IMR-90 (cell line): ENCODE measurements at places on chromosomes 11 and 22. TPM values are rescaled to one million over a fixed set of nuclear protein-coding genes. Genes with fewer than 3 reads are reported as not detected.

DNA sequence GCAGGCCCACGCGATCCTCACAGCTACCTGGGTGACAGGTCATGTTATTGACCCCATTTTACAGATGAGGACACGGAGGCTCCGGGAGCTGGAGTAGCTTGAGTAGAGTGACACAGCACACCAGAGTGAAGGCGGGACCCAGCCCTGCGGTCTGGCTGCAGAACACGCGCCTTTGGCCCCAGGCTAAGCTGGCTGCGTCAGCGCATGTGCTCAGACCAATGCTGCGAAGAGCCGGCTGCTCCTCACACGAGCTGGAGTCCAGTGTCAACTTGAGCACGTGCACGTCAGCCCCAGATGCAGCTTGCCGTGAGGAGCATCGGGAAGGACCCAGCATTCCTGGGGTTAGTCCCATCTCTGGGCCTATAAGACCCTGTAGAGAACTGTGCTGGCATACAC lies 49.9 kb downstream of the SCUBE1 start:
- H3K36me3 ChIP-seq = no peaks in the 10 kb centered on the region
- peaks cover 11% of the 10 kb centered on the region; the same call in 1 of the 2 replicates for H3K4me1 ChIP-seq
- H3K4me3 ChIP-seq = no peak overlapping the region
- no peak for DNase-seq
- peaks cover 3% of the 10 kb centered on the region; the same call in 1 of the 2 replicates for H3K27me3 ChIP-seq

DNA sequence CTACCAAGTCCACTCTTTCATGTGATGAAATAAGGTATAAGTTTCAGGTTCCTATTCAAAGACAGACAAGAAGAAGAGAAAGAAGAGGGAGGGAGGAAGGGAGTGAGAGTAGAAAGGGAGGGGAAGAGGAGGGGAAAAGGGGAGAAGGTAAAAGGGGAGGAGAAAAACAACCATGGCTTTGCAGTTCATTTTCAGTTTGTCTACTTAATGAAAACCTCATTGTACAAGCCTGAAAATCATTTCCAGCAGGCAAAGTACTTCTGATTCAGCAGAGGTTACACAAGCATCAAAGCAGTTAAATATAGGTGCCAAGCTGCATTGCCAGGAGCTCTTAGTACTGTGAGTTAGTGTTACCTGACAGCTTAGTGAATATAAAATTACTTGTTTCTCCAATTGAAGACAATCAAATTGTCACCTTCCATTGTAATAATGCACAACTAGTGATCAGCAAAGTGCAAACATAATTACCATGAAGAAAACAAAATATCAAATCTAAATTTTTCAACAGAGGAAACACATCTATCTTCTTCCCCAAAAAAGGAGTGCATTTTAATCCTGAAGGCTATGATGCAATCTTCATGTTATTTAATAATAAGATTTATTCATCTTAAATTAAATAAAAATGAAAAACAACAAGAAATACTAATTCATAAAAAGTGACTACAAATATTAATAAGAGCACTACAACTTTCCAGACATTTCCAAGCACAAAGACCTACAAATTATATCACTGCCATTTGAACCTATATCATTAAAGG lies 8.2 kb downstream of the SOX6 start:
- no peak overlapping the region for H3K27ac ChIP-seq
- H3K4me3 ChIP-seq = no peak overlapping the region
- peaks cover 3% of the 10 kb centered on the region; the same call in 1 of the 2 replicates for H3K4me1 ChIP-seq
- DNase-seq = peak; percentile 42

- peaks cover 5% of the 10 kb centered on the region for H3K4me1 ChIP-seq
- H3K27me3 ChIP-seq = peaks cover 32% of the 10 kb centered on the region
- DNase-seq = no peak
- H3K27ac ChIP-seq = no peak overlapping the region
- no peak overlapping the region for H3K4me3 ChIP-seq
Observed at GRCh38 chr11:60788401-60789125, 3.4 kb downstream of the MS4A10 start.

- H3K4me1 ChIP-seq = peaks cover 4% of the 10 kb centered on the region; the same call in 1 of the 2 replicates
- DNase-seq = peak; percentile 65
- no peak overlapping the region for H3K27ac ChIP-seq
- H3K4me3 ChIP-seq = no peak overlapping the region
- no peaks in the 10 kb centered on the region for H3K36me3 ChIP-seq
- H3K27me3 ChIP-seq = no peaks in the 10 kb centered on the region
Observed at GRCh38 chr11:11416917-11417316, 63.9 kb upstream of the CSNK2A3 start.

DNA sequence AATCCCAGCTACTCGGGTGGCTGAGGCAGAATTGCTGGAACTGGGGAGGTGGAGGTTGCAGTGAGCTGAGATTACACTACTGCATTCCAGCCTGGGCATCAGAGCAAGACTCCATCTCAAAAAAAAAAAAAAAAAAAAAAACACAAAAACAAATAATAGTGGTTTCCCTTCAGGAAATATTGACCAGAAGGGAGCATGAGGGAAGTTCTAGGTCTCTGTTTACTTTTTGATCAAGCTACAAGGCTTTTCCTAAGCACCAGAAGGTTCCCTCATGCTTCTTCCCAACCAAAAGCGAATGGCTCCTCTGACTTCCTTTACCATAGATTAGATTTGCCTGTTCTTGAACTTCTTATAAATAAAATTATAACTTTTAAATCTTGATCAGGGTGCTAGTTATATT lies 18.3 kb downstream of the MYO18B start:
- H3K36me3 ChIP-seq = no peaks in the 10 kb centered on the region
- H3K27me3 ChIP-seq = no peaks in the 10 kb centered on the region
- H3K4me1 ChIP-seq = no peaks in the 10 kb centered on the region
- no peak for DNase-seq
- H3K4me3 ChIP-seq = no peak overlapping the region

DNA sequence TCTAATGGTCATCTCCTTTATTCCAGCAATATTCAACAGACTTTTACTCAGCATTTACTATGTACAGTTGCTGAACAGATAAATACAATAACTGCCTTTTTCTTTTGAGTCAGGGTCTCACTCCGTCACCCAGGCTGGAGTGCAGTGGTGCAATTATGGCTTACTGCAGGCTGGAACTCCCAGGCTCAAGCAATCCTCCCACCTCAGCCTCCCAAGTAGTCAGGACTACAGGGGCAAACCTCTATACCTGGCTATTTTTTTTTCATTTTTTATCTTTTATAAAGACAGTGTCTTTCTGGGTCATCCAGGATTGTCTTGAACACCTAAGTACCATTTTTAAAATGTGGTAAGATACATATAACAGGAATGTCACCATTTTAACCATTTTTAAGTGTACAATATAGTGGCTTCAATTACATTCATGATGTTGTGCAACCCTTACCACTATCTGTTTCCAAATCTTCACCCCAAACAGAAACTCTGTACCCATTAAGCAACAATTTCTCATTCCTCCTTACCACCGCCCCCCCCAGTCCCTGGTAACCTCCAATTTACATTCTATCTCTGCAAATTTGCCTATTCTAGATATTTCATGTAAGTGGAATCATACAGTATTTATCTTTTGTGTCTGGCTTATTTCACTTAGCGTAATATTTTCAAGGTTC lies 67.8 kb downstream of the MIAT start:
- H3K36me3 ChIP-seq = 0 out of 2 replicates have a peak, but pooled peaks cover 1% of the 10 kb centered on the region
- H3K27ac ChIP-seq = no peak overlapping the region
- no peak overlapping the region for H3K4me3 ChIP-seq
- H3K4me1 ChIP-seq = peaks cover 5% of the 10 kb centered on the region; the same call in 1 of the 2 replicates
- no peak for DNase-seq

- no peak overlapping the region for H3K4me3 ChIP-seq
- no peaks in the 10 kb centered on the region for H3K36me3 ChIP-seq
- DNase-seq = no peak
- no peaks in the 10 kb centered on the region for H3K27me3 ChIP-seq
- H3K4me1 ChIP-seq = no peaks in the 10 kb centered on the region
- no peak overlapping the region for H3K27ac ChIP-seq
Observed at GRCh38 chr22:40703174-40703573, 23.9 kb downstream of the MCHR1 start.

DNA sequence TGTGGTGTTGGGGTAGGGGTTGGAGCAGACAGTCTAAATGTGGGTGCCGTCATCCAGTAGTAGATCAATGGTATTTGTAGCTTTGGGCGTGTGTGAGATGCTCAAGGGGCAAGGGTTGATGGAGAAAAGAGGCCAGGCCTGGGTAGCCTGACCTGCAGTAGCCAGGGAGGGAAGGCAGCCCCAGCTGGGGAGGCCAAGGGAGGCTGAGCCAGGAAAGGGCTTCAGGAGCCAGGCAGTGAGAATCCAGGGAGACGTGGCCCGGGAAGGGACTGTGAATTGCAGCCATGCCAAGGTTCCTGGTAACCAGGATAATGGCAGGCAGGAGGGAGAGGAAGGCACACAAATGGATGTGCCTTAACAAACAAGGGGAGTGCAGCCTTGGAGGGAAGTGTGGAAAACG lies 2.5 kb upstream of the DERL3 start:
- H3K4me3 ChIP-seq = no peak overlapping the region
- peaks cover 4% of the 10 kb centered on the region; the same call in 1 of the 2 replicates for H3K36me3 ChIP-seq
- H3K27me3 ChIP-seq = no peaks in the 10 kb centered on the region; the same call in 1 of the 2 replicates
- no peak overlapping the region for H3K27ac ChIP-seq
- DNase-seq = no peak

DNA sequence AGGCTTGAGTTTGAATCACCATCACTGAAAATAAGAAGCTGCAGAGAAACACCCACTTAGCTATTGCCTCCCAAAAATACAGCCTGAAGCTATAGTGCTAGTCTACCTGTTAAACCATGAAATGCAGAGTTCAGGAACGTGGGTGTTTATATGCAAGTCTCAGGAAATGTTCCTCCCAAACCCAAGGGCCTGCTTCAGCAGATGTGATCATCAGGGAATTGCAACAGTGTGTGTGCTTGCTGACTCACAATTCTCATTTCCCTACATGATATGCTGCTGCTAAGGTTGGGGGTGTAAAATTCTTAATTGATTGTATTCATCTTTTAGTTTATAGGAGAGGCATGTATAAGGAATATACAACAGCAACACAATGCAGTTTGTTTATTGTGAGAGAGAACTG lies 49.6 kb downstream of the NUP98 start:
- H3K27me3 ChIP-seq = no peaks in the 10 kb centered on the region
- peak overlapping the region; percentile 42; the same call in 1 of the 2 replicates for H3K27ac ChIP-seq
- peaks cover 3% of the 10 kb centered on the region; the same call in 1 of the 2 replicates for H3K4me1 ChIP-seq
- peaks cover 35% of the 10 kb centered on the region for H3K36me3 ChIP-seq
- H3K4me3 ChIP-seq = no peak overlapping the region

GRCh38 chr11:62556108-62556874 lies 9.7 kb upstream of the AHNAK start:
- H3K4me3 ChIP-seq = peak overlapping the region; percentile 3; the same call in 1 of the 2 replicates
- peak overlapping the region; percentile 78 for H3K27ac ChIP-seq
- H3K4me1 ChIP-seq = peaks cover 40% of the 10 kb centered on the region
- peak; percentile 95 for DNase-seq
- H3K27me3 ChIP-seq = no peaks in the 10 kb centered on the region
- H3K36me3 ChIP-seq = peaks cover 19% of the 10 kb centered on the region

DNA sequence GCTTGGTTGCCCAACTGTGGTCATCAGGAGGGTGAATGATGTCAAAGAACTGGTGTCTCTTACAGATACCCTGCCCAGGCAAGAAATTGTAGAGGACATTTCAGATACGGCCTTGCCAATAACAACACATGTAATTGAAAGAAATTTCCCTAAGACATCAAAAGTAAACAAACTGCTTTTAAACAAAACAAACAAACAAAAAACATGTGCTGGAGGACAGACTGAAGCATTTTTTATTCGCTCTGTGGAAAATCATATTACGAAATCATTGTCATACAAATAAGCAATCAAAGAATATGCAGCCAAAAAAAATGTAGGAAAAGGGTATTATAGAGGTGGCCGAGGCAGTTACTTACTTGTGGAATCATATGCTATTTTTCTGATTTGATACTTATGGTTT lies 52.1 kb upstream of the MYEOV start:
- no peak overlapping the region for H3K27ac ChIP-seq
- H3K4me3 ChIP-seq = no peak overlapping the region
- H3K4me1 ChIP-seq = no peaks in the 10 kb centered on the region
- DNase-seq = no peak

DNA sequence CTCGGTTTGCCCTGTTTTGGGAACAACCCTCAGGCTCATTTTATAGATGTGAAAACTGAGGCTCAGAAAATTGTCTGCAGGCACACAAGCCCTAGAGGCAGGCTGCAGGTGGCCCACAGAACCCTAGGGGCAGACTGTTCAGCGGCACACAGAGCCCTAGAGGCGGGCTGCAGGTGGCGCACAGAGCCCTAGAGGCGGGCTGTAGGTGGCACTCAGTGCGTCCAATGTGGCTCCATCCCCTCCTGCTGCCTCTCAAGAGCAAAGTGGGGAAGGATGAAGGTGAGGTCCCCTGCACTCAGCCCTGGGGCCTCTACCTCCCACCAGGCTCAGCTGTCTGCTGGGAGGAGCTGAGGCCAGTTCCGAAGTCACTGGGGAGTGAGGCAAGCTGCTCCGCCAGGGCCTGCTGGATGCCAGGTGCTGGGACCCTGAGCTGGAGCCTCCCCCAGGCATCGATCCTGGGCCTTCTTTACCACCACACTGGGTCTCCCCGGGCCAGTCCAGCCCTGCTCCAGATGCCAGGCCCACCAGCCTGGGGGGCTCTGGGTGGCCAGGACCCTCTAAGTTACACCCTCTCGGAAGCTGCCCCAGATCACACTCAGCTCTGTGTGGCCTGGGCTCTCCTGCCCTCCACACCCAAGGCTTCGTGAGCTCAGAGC lies 2.3 kb downstream of the ACY3 start:
- H3K4me3 ChIP-seq = no peak overlapping the region
- H3K36me3 ChIP-seq = no peaks in the 10 kb centered on the region
- no peak for DNase-seq

The SEC14L6 gene
- not detected in 2 replicates for total RNA-seq

The NXPE4 gene
- total RNA-seq = not detected in 2 replicates

The SSTR3 gene
- under 0.01 TPM in 2 replicates for total RNA-seq

The CYP2D6 gene
- under 0.01 TPM in 2 replicates for total RNA-seq

The TMPRSS5 gene
- under 0.01 TPM in 1 of 2 replicates, not detected in the other for total RNA-seq

The ARHGAP8 gene
- total RNA-seq = 0.18 and 0.28 TPM in 2 replicates

The MYEOV gene
- 6.1 and 6.8 TPM in 2 replicates for total RNA-seq

The C11orf52 gene
- total RNA-seq = 0.28 and 0.90 TPM in 2 replicates

The HEPHL1 gene
- total RNA-seq = under 0.01 TPM in 1 of 2 replicates, not detected in the other

The DUSP8 gene
- total RNA-seq = 0.28 and 0.72 TPM in 2 replicates

The B4GALNT4 gene
- total RNA-seq = 5.2 and 6.1 TPM in 2 replicates

The IFTAP gene
- total RNA-seq = 15.8 and 34.7 TPM in 2 replicates

The PANX3 gene
- total RNA-seq = not detected in 2 replicates
